ENCODE measurements at places on chromosomes 4 and X. TPM values are rescaled to one million over a fixed set of nuclear protein-coding genes. Genes with fewer than 3 reads are reported as not detected.

The KDM6A gene
- 44.9 TPM for total RNA-seq

The CLRN2 gene
- not detected for total RNA-seq

The NLRP2B gene
- not detected for total RNA-seq

The SMAD1 gene
- total RNA-seq, result 0.73 TPM

The ADH1A gene
- total RNA-seq, result not detected

The HSFX2 gene
- not detected for total RNA-seq

The CNKSR2 gene
- 8.6 TPM for total RNA-seq

The RRH gene
- total RNA-seq, result not detected

The TNMD gene
- total RNA-seq, result not detected

The DMRTC1B gene
- 0.70 TPM for total RNA-seq

The KLKB1 gene
- 1.4 TPM for total RNA-seq

The MTNR1A gene
- total RNA-seq, result not detected

The CLDN22 gene
- not detected for total RNA-seq

The NUP54 gene
- total RNA-seq, result 49.3 TPM

The ZNF141 gene
- 59.6 TPM for total RNA-seq

The SLC25A5 gene
- total RNA-seq, result 89.4 TPM

The SNCA gene
- total RNA-seq, result 1.4 TPM

The TMSB4X gene
- 4,851 TPM for total RNA-seq

The ASB9 gene
- not detected for total RNA-seq

The FMR1NB gene
- not detected for total RNA-seq

The IQSEC2 gene
- 1.5 TPM for total RNA-seq

The ARHGAP6 gene
- not detected for total RNA-seq

The SHISA3 gene
- total RNA-seq, result not detected

The PSAPL1 gene
- total RNA-seq, result not detected

The TMPRSS11A gene
- not detected for total RNA-seq

The LAMP2 gene
- 44.2 TPM for total RNA-seq

The MAGED2 gene
- 94.9 TPM for total RNA-seq

The SLC25A43 gene
- 4.1 TPM for total RNA-seq

The CT83 gene
- not detected for total RNA-seq

The ARHGEF6 gene
- 83.4 TPM for total RNA-seq

Data from CD4-positive, alpha-beta memory T cell (primary cell).